Stimulated activated CD4-positive, alpha-beta T cell treated with anti-CD3 and anti-CD28 coated beads, Interleukin-4, amount 100 ng/mL, for 24 hours (primary cell): ENCODE measurements at places on chromosomes 12 and 14.

DNA sequence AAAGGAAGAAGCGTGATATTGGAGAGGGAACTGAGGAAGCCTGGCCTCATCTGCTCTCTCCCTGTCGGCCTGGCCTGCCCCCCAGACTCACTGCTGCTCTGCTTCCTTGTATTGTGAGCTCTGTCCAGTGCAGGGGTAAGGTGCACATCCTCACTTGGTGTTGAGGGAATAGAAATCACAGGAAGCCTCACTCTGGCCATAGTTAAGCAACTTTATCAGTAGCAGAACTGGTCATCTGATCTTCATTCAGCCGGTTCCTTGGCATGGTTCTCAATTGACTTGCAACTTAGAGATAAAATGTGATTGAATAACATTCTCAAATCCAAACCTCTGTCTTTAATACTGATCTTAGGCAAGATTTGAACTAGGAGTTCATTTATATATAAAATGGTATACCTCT, 11.5 kb upstream of the CCDC175 start:
- DNase-seq: no peak

- DNase-seq: no peak
These were observed 49.2 kb upstream of the LYZ start for GRCh38 chr12:69298947-69299346.

DNA sequence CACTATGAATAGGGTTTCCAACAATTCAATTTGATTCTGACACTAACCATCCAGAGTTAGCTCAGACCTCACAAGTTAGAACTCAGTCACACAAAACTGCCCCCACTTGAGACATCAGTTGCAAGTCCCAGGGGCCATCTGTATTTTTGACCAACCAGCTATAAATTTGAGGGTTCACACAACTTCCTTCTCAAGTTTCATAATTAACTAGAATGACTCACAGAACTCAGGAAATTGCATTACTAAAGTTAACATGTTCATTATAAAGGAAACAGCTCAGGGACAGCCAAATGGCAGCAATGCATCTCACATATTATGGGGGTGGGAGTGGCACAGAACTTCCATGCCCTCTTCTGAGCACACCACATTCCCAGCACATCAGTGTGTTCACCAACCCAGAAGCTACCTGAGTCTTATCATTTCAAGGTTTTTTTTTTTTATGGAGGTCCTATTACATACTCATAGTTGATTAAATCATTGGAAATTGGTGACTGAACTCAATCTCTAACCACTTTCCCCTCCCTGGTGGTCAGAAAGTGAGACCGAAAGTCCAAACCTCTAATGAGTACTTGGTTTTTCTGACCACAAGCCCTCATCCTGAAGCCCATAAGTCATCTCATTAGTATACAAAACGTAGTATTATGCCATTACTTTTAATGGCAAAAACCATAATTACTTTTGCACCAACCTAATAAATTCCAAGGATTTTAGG, 1721.5 kb upstream of the SEL1L start:
- no peak for DNase-seq

DNA sequence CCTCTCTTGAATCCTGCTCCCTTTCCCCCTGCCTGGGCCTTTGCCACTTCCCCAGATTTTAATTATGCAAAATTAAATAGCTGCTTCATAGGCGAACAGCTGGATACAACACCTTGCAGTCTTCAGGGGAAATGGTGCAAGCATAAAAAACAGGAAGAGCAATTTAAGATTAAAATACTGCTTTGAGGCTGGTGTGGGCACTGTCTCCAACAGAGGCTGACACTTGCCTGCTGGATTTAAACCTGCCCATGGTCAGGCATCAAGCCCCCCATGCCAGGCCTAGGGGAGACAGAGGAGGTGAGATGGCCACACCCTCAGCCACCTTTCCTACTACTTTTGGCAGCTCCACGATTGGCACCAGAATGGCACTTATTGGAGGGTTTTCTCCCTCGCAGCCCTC, 110.1 kb upstream of the DIO3 start:
- DNase-seq: no peak

GRCh38 chr12:102781117-102781516, 135.9 kb downstream of the PAH start:
- no peak for DNase-seq

DNA sequence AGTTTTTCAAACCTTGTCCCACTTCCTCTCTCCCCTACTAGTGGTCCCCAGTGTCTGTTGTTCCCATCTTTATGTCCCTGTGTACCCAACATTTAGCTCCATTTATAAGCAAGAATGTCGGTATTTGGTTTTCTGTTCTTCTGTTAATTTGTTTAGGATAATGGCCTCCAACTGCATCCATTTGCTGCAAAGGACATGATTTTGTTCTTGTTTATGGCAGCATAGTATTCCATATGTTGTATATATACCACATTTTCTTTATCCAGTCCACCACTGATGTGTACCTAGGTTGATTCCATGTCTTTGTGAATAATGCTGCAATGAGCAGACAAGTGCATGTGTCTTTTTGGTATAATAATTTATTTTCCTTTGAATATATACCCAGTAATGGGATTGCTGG, 52.2 kb downstream of the FAM186A start:
- DNase-seq: no peak

DNA sequence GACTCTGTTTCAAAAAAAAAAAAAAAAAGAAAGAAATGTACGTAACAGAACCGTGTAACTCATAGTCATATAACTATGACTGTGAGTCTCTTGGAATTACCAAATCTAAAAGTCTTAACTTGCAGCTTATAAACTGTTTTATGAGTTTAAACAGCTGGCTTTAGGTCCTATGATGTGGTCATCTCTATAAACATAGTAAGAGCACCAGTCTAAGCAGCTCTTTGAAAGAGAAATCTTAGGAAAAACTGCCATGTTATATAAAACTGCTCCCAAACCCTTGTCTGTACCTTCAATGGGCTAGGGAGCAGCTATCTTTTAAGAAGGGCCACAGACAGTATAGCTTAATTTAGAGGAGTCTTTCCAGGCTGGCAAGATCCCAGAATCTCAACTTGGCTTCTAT, 115.5 kb upstream of the AEBP2 start:
- DNase-seq: no peak

DNA sequence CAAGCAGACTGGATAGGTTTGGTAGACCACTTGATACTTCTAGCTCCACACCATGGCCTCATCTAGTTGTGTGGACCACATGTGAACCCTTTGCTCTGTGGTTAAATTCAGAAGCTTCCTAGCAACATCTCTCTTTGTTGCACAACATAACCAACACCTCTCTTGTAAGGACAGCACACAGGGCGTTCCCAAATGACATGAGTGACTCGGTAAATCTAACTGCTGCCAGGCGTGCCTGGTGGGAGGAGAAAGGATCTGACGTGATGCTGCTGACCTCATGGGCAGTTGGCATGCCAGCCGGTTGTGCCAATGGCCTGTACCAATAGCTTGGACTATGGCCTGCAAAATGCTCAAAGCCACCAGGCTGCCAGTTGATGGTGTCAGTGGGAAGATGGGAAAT, 93.8 kb downstream of the CPSF2 start:
- DNase-seq: no peak

DNA sequence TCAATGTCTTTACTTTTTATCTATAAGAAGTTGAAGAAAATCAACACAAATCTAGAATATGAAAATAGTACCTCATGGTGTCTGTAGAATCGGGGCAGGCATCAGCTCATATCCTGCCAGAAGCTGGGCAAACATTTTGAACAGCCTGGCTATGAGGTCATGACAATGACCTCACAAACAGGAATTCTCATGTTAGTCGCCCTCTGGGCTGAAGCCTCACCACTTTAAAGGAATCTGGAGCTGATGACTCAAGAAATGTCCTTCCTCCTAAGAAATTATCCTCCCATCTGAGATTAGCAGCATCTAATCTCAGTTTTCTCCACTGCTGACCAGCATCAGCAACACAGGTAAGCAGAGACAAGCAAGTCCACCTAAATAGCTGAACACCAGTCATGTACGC, 27.1 kb downstream of the CLIP1 start:
- DNase-seq: no peak

DNA sequence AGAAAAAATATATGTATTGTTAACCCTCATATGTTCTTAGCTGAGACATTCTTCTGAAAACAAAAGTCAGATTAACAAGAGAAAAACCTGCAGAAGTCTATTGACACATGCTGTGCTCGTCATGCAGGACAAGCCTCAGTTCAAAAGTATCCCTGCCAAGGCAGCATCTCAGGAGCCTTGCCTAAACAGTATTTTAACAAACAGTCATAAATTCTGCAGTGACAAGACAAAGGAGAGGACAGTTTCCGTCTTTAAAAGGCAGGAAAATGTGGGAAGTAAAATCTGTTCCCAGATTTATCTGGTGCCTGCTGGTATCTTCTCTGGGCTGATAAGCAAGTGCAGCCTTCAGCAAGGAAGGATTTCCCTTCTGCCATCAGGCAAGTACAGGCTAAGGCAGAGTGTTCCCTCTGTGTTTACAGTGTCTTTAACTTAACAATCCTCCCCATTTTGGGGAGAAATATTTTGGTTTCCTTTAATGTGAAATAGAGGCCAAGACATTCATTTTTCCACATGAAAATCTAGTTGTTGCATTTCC, 480.2 kb upstream of the CCDC196 start:
- no peak for DNase-seq

GRCh38 chr14:104432611-104433231, 146.8 kb upstream of the C14orf180 start:
- no peak for DNase-seq

GRCh38 chr12:120762086-120762485, 36.5 kb downstream of the ACADS start:
- no peak for DNase-seq

- no peak for DNase-seq
These were observed 8.9 kb downstream of the FAM186A start for GRCh38 chr12:50387487-50387886.

GRCh38 chr12:74066476-74066875, 471.2 kb upstream of the ATXN7L3B start:
- no peak for DNase-seq

- peak; percentile 9 for DNase-seq
These were observed 1089.1 kb downstream of the SLC6A15 start for GRCh38 chr12:83823386-83824045.

DNA sequence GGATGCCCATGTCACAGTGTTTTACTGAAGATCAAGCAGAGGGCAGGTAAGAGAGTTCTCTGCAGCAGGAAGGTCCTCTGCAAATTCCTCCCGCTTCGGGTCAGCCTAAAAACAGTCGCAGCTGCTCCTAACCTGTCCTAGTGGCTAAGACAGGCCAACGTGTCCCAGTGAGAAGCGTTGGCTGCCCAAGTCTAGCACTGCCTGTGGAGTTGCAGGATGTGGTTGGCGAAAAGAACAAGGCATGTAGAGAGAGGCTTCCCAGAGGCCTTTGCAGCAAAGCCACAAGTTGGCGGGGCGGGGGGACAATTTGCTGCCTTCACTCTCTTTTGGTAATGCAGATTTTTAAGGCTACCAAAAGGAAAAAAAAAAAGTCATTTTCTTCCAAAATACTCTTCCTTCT, 340.1 kb downstream of the BCL11B start:
- peak; percentile 59 for DNase-seq

DNA sequence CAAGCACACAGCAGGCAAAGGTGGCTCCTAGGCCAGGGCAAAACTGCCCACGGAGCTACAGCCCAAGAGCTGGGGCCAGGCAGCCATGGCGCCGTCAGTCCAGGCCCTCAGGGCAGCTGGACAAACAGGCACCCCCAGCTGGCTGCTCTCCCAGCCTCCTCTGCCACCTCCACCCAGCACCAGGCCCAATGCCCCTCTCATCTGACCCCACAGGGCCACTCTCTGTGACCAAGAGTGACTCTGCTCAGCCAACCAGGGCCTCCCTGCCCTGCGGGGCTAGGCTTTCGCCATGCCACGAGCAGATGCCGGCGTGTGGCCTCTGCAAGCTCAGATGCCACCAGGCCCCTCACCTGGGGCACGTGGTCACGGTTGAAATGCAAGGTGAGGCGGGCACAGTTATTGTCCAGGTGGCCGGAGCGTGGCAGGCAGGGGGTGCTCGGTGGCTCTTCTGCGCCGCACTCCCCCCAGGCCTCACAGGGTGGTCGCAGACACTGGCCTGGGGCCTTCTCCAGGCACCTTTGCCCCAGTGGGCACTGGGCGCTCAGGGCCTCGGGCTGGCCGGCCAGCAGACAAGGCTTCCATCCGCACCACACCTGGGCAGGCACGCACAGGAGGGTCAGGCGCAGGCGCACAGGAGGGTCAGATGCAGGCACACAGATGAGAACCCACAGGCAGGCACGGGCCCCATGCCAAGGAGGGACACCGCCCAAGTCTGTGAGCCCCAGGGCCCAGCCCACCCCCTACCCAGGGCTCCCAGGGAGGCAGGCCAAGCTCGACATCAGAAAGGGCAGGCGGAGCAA, 23.0 kb downstream of the JAG2 start:
- no peak for DNase-seq

- no peak for DNase-seq
These were observed 339.0 kb downstream of the TMEM121 start for GRCh38 chr14:105865266-105865903.

GRCh38 chr14:103700753-103701490, 14.3 kb downstream of the XRCC3 start:
- no peak for DNase-seq

- DNase-seq: no peak
These were observed 2.2 kb upstream of the MARS1 start for GRCh38 chr12:57485695-57486094.

- no peak for DNase-seq
These were observed 518.6 kb downstream of the VRK1 start for GRCh38 chr14:97315790-97316189.

GRCh38 chr12:76872415-76872814, 6.4 kb downstream of the CSRP2 start:
- no peak for DNase-seq

DNA sequence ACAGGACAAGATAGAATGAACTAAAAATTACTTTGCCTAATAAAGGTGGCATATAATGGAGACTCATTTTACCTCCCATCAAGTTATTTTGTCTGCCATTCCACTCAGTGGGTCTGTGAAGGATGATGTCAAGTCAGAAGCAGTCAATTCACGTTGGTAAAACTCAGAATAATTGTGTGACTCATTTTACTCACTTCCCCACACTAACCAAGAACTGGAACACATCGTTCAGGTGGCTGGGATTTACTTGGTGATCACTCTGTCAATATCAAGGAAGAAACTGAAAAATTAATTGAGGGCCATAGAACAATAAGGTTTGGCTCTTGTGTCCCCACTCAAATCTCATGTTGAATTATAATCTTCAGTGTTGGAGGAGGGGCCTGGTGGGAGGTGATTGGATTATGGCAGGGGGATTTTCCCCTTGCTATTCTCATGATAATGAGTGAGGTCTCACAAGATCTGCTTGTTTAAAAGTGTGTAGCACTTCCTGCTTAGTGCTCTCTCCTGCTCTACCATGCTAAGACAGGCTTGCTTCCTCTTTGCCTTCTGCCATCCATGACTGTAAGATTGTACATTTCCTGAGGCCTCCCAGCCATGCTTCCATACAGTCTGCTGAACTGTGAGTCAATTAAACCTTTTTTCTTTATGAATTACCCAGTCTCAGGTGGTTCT, 35.7 kb upstream of the GTF2A1 start:
- DNase-seq: no peak

GRCh38 chr12:117040496-117040895, 58.7 kb downstream of the TESC start:
- DNase-seq: no peak

- DNase-seq: no peak
These were observed 153.7 kb upstream of the ALG10B start for GRCh38 chr12:38162708-38163441.
